Activated CD4-positive, CD25-positive, alpha-beta regulatory T cell treated with anti-CD3 and anti-CD28 coated beads, Interleukin-2, amount 50 U/mL, for 24 hours (primary cell): ENCODE measurements at places on chromosomes 7 and 10.
A peak's percentile ranks its signal among the peaks of the same experiment; 100 is the strongest.

DNA sequence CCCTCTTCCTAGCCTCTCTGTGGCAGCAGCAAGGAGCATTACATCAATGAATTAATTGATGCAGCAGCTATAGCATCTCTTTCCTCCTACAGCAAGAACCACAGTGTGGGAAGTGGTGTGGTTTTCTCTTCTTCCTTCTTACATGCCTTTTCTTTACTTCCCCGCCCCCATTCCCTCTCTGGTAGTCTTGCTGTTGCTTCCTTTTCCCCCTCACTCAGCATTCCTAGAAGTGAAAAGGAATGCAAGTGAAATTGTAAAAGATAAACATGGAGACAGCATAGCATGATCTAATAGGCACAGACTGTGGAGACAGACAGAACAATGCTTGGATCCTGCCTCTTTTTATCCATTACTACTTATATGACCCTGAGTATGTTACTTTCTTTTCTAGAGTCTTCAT, 370.5 kb upstream of the BMPER start:
- ATAC-seq = no peak

DNA sequence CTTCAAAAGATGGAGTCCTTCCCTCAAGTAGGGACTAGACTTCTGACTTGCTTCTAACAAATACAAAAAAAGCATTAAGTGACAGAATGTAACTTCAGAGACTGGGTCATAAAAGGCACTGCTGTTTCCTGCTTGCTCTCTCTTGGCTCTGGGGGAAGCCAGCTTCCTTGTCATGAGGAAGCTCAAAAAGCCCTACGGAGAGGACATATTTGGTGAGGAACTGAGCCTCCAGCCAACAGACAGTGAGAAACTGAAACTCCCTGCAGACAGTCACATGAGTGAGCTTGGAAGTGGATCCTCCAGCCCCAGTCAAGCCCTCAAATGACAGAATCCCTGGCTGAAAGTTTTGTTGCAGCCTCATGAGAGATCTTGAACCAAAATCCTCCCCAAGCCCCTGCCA, 26.3 kb upstream of the SLC35G1 start:
- ATAC-seq = no peak

GRCh38 chr7:47100817-47101435, 481.0 kb downstream of the TNS3 start:
- ATAC-seq = no peak

- no peak for ATAC-seq
Measured at GRCh38 chr10:57260175-57260574, 899.1 kb upstream of the ZWINT start.

DNA sequence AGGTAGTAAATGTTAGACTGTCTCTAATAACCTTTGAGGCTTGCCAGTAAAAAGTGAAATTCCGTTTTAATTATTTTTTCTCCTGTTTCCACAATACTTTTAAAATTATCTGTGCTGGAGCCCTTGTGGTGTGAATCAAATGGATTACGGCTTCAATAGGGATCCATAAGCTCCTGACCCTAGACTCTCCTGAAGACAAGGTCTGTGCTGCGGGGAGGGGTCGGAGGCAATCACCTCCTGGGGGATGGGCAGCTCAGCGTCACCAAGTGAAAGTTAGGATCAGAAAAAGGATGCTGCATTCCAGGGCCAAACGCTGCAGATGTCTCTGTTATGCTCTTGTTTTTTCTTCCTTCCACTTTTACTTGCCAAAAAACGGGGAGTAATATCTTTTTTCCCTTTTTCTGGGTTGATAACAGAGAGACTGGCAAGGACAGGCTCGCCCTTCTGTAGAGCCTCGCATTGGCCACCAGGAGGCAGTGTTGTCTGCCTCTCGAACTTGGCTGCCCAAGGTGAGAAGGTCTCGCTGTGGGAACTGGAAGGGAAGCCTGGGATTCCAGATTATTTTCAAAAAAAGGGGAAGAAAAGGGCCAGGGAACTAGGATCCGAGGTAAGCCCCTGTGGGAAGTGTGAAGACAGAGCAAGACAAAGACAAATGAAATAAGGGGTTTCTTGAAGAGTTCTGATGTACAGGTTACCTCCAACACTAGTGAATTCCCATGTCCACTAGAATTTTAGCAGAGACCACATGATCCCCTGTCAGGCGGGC, 621.9 kb downstream of the ACTR3B start:
- ATAC-seq = no peak

GRCh38 chr7:45123913-45124710, 12.6 kb upstream of the TBRG4 start:
- ATAC-seq = no peak

GRCh38 chr10:33229949-33230267, 104.6 kb downstream of the NRP1 start:
- ATAC-seq = no peak

DNA sequence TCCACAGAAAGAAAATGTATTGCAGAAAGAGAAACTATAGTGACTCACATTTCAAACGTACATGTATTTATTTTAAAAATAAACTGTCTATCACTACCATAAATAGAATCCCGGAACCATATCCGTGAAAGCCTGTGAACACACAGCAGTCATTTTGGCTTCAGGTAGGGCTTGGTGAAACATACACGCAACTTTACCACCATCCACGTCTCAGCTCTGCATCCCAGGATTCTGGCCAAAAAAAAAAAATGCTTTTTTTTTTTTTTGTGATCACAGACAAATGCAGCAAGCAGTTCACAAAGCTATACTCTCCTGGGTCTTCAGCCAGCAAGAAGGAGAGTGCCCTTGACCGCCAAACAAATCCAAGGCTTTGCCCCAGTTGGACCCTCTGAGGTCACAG, 56.8 kb upstream of the OCM2 start:
- ATAC-seq = no peak

GRCh38 chr10:11772575-11773288, 30.6 kb downstream of the ECHDC3 start:
- ATAC-seq = no peak

DNA sequence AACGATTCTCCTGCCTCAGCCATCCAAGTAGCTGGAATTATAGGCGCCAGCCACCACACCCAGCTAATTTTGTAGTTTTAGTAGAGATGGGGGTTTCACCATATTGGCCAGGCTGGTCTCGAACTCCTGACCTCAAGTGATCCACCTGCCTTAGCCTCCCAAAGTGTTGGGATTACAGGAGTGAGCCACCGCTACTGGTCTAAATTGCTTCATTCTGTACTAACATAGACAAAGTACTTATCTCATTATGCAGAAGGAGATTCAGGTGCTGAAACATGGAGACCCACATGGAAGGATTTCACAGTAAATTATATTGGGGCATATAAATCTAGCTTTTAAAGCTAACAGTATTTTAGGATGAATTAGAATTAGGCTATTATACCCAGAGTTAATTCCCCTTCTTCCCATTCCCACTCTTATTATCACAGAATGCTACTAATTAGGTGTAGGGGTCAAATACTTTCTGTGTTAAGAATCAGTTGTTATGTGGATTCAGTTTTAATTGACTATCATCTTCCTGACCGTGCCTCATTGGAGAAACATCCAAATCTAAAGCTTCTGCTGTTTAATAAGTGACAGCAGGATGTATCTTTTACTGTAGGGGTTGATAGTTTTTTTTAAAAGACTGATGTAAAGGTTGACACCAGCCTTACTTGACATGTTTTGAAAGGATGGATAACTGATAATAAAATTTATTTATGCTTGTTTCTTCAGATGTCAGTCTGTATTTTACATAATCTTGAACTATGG, 27.2 kb downstream of the ADK start:
- no peak for ATAC-seq

- ATAC-seq = no peak
Measured at GRCh38 chr7:84462259-84462658, 267.7 kb upstream of the SEMA3A start.

DNA sequence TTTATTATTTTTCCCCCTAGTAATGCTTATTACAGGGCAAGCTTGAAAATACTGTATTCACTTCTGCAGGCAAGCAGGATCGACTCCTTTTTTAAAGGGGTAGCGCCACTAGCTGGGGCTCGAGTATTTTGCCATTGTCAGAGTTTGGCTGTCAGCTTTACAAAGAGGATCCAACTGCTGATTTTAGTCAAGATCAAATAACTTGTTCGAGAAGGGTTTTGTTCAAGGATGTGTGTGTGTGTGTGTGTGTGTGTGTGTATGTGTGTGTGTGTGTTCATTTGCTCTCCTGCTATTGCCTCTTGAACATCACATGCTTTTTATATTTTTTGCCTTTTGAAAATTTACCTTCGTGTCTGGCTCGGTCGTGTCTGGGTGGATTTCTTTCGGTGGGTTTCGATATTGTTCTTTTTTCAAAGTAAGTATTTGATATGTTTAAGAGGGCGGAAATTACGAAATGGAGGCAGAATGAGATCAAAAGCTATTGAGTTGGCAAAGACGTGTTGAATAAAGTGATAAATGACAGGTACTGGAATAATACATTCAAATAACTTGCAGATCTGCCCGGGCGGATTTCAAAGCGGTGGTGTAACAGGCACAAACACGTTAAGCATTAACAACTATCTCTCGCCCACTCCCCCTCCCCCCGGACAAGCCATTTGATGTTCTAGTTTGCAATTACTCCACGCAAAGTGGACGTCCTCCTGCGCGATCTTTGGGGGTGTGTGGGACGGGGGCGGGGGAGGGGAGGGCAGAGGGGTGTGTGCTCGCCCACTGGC, 1.1 kb downstream of the ARID5B start:
- peak; percentile 25 for ATAC-seq

DNA sequence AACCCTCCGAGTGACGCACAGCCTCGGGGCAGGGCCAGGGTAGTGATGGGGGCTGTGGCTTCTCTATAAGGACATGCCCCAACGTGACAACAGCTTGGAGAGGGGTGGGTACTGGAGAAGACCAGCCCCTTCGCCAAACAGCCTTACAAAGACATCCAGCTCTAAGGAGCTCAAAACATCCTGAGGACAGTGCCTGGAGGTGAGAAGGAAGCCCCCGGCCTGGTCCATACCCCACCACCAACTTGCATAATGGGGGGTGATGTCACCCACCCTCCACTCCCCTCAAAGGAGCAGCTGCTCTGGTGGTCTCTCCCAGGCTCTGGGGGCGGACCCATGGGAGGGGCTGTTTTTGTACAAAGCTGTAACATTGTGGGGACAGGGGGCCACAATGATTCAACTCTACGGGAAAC, 15.1 kb downstream of the PRSS2 start:
- ATAC-seq = peak; percentile 79

- no peak for ATAC-seq
Measured at GRCh38 chr10:12109286-12109685, 20.2 kb upstream of the SEC61A2 start.

DNA sequence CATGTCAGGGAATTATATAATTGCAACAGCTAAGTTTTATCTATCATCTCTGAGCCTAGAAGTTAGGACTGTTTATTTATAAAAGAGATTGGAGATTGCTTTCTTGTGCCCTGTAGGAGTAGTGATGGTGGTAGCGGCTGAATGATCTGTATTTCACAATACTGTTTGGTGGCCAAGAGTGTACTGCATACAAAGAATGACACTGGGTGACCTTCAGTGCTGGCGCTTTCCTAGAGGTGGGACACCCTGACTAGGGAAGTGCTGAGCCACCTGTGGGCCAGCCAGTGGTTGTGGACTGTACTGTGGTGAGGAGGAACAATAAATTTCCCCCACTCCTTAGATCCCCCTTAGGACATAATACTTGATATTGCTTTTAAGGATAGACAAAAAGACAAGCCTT, 53.0 kb downstream of the COPG2 start:
- no peak for ATAC-seq

DNA sequence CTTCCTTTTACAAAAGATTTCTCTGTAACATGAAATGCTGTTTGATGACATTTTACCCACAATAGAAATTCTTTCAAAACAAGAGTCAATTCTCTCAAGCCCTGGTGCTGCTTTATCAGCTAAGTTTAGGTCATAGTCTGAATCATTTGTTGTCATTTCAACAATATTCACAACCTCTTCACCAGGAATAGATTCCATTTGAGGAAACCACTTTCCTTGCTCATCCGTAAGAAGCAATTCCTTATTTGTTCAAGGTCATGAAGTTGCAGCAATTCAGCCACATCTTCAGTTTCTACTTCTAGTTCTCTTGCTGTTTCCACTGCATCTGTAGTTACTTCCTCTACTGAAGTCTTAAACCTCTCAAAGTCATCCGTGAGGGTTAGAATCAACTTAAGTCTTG, 315.3 kb downstream of the TYW1 start:
- no peak for ATAC-seq

GRCh38 chr10:114083040-114083439, 39.4 kb downstream of the ADRB1 start:
- no peak for ATAC-seq

DNA sequence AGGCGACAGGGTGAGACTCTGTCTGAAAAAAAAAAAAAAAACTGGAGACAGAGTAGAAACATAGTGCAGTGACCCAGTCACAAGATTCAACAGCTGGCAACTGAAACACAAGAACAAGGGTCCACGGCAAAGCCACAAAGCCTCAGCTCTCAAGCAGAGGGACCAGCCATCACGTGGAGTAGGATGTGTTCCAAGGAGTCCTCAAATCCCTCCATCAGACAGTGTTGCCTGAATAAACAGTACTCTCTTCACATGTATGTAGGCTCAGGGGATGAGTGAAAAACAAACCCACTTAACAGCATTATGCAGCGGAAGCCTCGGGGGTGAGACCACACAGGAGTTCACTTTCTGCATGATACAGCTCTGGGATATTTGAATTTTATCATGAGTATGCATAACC, 62.0 kb downstream of the SLIT1 start:
- no peak for ATAC-seq

GRCh38 chr10:123835575-123835974, 56.0 kb downstream of the CPXM2 start:
- no peak for ATAC-seq

- peak; percentile 90 for ATAC-seq
Measured at GRCh38 chr7:48255046-48255445, 83.8 kb downstream of the ABCA13 start.

DNA sequence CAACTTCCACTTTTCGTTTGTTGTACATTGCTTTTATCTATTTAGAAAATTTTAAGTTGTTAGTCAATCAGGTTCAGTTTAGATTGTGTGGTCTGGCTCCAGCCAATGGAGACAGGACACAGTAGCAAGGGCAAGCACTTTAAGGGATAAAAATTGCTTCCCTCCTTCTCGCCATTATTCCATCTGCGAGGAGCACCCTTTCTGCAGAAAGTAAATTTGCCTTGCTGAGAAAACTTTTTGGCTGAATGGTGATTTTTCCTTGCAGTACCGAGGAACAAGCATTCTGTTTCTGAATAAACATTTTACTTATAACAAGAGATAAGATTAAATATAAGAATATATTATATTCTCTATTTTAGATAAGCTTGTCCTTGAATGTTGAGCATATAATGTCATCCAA, 34.5 kb downstream of the VIM start:
- no peak for ATAC-seq

- no peak for ATAC-seq
Measured at GRCh38 chr7:5226921-5227785, 37.1 kb downstream of the WIPI2 start.

GRCh38 chr7:50308532-50309385, 4.2 kb downstream of the IKZF1 start:
- ATAC-seq = peak; percentile 9

GRCh38 chr7:142153400-142153799, 41.9 kb downstream of the MGAM2 start:
- ATAC-seq = no peak

- ATAC-seq = no peak
Measured at GRCh38 chr10:110863361-110863760, 8.4 kb upstream of the PDCD4 start.

- no peak for ATAC-seq
Measured at GRCh38 chr10:16602104-16602775, 80.6 kb upstream of the C1QL3 start.

- peak; percentile 71 for ATAC-seq
Measured at GRCh38 chr10:3043512-3044368, 23.6 kb upstream of the PFKP start.
